ENCODE measurements at places on chromosomes 2 and 18.

GRCh38 chr2:22450831-22451230, 934.1 kb upstream of the KLHL29 start:
- no peak for DNase-seq

DNA sequence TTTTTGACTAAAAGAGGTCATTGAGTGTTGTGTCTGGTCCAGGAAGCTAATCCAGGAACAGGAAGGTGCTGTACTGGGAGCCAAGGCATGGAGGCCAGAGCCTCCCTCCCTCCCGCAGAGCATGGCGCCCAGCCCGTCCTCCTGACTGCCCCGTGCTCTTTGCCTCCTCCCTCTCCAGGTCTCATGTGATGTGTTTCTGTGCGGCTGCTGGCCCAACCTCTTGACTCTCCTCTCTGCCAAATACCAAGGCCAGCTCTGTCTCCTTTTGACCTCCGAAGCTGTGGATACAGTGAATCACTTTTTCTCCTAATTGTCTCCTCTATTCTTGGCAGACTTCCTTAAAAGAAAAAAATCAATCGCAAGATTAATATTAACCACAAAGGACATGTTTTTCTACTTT, 284.1 kb downstream of the PHLPP1 start:
- peak; percentile 50 for DNase-seq

GRCh38 chr2:69652206-69652605, 8.7 kb upstream of the AAK1 start:
- DNase-seq: peak; percentile 91

GRCh38 chr18:76414936-76415621, 80.0 kb downstream of the ZNF516 start:
- DNase-seq: no peak

GRCh38 chr2:6556755-6557154, 309.0 kb downstream of the CMPK2 start:
- peak; percentile 94 for DNase-seq

GRCh38 chr2:64273524-64274398, 129.5 kb upstream of the PELI1 start:
- DNase-seq: peak; percentile 82

- DNase-seq: no peak
Observed at GRCh38 chr2:128526455-128526976, 207.8 kb upstream of the HS6ST1 start.

- no peak for DNase-seq
Observed at GRCh38 chr2:217878915-217879590, 123.7 kb downstream of the TNS1 start.

DNA sequence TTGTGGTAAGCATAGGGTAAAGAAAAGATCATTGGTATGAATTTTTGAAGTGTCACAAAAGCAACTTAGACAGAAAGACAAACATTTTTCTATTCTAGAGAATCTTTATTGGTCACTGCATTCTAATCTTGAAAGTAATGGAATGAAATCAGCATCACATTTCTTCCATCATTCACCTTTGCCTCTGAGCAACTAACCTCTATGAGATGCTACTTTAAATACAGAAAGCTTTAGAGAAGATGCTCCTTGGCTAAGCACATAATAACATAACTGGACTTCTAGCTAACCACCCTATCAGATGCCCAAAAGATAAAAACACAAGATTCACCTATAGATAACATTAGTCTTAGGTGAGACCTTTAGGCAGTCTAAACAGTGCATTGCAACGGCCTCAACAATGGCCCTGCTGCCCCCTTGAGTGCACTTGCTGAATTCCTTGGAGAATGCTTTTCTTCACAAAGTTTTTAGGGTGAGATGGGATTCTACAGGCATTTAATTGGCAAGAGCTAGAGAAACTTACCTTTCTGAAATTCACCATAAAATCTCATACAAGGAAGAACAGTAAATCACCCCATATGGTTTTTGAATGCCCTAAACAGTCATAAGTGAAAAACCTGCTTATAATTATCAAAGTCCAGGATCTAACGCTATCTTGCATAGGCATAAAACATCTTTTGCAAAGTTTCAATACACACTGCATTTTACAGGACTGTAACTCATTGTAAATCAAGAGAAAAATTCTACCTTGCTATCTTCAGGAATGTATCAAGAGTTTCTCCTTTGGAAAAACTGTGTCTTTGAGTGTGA, 791.3 kb upstream of the CHAC2 start:
- DNase-seq: peak; percentile 31

GRCh38 chr2:175688243-175688642, 313.8 kb downstream of the LNPK start:
- no peak for DNase-seq

DNA sequence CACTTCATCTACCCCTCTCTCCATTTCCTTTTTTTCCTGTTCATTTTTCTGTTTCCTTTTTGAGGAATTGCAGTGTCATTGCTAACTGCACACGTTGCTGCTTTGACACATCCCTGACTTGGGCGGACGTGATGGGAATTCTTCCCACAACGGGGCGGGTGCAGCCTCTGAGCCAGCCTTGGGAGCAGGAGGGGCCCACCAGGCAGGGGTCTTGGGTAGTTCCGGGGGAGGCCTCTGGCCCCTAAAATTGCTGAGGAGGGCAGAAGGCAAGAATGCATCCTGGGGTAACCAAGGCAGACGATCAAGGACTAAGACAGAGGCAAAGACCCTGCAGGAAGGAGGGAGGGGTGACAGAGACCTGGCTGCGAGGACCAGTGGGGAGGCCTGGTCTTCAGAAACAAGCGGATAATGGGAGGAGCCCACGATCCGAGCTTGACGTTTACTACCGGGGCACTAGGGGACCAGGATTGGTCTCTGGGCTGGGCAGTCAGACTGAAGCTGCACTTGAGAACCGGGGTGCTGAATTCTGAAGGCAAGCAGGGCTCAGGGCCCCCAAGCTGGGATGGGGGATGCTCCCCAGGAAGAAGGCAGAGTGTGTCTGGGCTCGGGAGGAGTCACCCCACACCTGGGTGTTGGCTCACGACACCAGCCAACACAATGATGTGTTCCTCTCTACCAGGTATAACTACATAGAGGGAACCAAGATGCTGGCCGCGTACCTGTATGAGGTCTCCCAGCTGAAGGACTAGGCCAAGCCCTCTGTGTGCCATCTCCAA, 14.8 kb upstream of the CNDP1 start:
- DNase-seq: no peak

GRCh38 chr2:212088353-212088752, 450.2 kb downstream of the ERBB4 start:
- peak; percentile 23 for DNase-seq

DNA sequence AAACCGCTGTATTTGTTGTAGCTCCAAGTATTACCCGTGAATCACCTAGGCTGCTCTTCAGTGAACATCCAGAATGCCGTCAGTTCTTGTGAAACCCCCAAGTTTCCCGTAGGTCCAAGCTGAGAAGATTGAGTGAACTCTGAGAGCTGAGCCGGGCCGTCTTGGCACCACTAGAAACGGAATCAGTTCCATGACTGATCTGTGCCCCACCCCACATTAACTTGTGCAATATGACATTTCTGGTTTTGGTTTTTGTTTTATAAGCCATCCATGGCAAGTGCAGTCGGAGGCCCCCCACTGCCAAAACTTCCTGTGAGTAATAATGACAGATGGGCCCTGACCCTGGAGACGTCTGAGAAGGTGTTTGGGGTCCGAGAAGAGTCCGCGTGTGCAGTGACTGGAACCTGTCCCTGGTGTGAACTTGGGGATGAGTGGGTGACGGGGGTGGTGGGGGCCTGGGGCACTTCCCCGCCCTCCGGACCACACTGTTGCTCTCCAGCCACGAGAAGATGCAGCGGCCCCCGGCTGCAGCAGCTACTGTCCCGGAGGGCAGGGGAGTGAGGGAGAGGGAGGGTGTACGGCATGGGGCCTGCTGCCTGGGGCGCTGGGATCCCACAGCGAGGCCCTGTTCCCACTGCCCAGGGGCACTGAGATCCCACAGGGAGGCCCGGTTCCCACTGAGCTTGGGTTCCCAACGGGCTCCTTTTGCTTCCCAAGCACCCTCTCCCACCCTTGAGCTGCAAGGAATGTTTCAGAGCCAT, 26.5 kb downstream of the NFATC1 start:
- DNase-seq: peak; percentile 87

- DNase-seq: peak; percentile 96
Observed at GRCh38 chr2:195559431-195559914, 97.6 kb upstream of the SLC39A10 start.

DNA sequence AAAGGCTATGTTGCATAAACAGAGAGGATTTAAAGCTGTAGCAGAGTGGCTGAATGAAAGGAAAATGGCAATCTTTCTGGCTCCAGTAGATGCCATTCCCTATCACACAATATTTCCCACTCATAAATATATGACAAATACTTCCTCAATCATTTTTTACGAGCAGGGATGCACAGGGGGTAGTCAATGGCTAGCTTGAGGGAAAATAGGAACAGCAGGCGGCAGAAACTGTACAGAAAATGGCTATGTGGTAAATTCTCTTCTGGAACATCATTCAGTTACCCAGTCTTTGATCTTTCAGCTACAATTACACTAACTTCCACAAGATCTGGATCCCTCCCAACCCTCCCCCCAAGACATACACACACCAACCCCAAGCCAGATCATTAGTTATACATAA, 127.2 kb downstream of the OLA1 start:
- no peak for DNase-seq

DNA sequence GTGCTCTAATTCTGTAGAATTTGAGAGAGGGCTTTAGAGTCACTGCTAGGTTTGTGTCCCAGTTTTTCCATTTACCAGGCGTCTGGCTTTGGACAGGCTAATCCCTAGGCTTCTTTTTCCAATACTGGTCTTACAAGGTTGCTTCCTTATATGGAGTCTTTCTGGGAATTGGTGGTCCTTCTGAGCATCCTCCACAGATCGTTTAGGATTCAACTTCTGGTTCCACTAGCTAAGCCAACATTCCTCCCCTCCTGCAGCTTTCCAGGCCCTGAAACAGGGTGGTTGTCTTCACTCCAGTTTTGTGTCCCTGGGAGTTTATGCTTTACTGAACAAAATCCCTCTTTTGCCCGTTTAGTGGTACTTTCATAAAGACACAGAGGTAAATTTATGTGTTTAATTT, 170.6 kb downstream of the CERS6 start:
- DNase-seq: no peak

DNA sequence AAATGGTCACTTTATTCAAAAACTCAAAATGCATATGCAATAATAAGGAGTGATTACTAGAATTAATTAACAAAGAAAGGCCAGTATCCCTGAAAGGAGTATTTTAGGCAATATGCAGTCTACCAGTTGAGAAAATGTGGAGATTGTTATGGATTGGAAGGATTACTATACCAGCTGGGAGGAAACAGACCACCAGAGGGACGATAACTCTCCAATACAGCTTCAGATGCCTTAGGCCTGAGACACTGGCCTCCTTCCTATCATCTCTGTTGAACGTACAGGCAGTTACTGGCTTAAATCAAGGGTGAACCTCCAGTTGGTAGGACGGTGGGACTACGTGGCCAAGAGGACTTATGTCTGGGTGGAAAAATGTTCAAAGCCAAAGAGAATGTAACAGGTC, 336.4 kb upstream of the EPHA4 start:
- no peak for DNase-seq

GRCh38 chr18:2293109-2293839, 278.0 kb downstream of the METTL4 start:
- DNase-seq: no peak

- no peak for DNase-seq
Observed at GRCh38 chr18:54020966-54021365, 203.5 kb downstream of the MBD2 start.

GRCh38 chr18:6505498-6505875, 90.8 kb upstream of the L3MBTL4 start:
- DNase-seq: no peak

DNA sequence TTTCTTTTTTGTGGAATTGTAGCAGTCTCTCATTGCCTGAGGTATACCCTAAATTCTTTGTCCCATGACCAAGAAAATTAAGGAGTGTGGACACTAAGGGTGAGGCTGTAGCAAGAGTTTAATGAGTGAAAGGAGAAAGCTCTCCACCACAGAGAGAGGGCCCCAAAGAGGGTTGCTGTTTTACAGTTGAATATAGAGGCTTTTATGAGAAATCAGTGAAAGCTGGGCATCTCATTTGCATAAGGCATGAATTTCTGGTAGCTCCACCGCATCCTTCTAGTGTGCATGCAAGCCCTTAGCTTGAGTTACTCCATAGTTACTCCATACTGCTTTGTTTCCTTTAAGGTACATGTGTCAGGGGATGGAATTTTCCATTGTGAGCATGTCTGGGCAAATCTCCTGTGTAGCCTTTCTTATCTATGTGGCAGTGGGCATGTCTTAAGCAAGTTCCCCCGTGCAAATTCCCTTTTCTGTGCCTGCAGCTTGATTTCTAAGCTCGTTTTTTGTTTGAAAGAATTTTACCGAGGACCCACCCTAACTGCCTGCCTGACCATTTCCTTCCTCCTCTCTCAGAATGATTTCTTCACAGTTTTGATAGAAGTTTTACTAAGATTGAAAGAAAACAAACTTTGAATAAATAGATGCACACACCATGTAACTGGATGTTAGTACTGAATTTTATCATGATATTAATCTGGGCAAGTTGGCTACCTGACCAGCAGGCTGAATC, 218.9 kb downstream of the PARD3B start:
- no peak for DNase-seq

GRCh38 chr2:226655871-226656270, 143.7 kb downstream of the IRS1 start:
- peak; percentile 78 for DNase-seq

DNA sequence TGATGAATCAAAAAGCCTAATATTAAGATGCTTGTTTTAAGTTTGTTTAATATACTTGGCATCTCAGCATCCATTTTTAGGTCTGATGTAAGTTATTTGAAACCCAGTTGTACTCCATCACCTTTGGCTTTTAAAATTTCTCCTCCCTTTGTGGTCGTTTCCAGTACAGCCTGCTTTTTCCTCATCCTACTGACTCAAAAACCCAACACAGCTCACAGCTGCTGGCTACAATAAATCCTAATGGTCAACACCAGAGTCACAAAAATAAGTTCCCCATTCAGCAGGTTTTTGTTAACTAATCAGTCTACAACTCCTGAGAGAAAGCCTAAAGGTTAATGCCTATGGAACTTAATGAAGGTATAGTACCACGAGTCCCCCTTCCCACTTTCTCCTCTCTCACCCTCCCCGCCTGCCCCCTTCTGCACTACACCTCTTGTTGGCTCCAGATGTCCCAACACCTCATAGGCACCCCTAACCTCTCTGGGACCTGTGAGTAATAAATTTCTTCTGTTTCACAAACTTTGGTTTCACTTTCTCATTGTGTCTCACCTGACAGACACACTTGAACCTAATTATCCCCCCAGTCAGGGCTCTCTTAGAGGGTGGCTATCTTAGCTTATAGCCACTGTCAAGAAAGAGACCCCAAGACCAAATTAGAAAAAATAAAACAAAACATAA, 148.6 kb downstream of the GALNT1 start:
- no peak for DNase-seq

- no peak for DNase-seq
Observed at GRCh38 chr2:148948868-148949267, 73.8 kb downstream of the KIF5C start.
